GM23338 (cell line): ENCODE measurements at places on chromosomes 5 and 9. TPM values are rescaled to one million over a fixed set of nuclear protein-coding genes. Genes with fewer than 3 reads are reported as not detected.

Gene OR13D1
- total RNA-seq: not detected in 2 replicates

Gene KCTD16
- 0.16 and 0.76 TPM in 2 replicates for total RNA-seq

Gene IFNA2
- total RNA-seq: not detected in 2 replicates

Gene CDKN2A
- 0.87 and 4.0 TPM in 2 replicates for total RNA-seq

Gene IFNA14
- not detected in 2 replicates for total RNA-seq

Gene SPINK4
- not detected in 2 replicates for total RNA-seq

Gene GPR150
- 0.21 TPM in 1 of 2 replicates, not detected in the other for total RNA-seq

Gene CARTPT
- total RNA-seq: not detected in 2 replicates

Gene NREP
- total RNA-seq: 300 and 336 TPM in 2 replicates

Gene HINT1
- total RNA-seq: 165 and 171 TPM in 2 replicates

Gene MARCHF11
- 0.17 and 1.4 TPM in 2 replicates for total RNA-seq

Gene BTNL3
- total RNA-seq: not detected in 2 replicates

Gene LHX6
- total RNA-seq: 1.0 and 1.3 TPM in 2 replicates

Gene PCDHGA10
- total RNA-seq: 3.4 and 6.5 TPM in 2 replicates

Gene PRR16
- total RNA-seq: 0.62 and 1.0 TPM in 2 replicates

Gene CSF1R
- total RNA-seq: not detected in 2 replicates

Gene SPACA9
- total RNA-seq: 0.78 and 1.5 TPM in 2 replicates

Gene GRM6
- not detected in 2 replicates for total RNA-seq

Gene CDH10
- not detected in 2 replicates for total RNA-seq

Gene SLC45A2
- not detected in 2 replicates for total RNA-seq

Gene ZCCHC7
- 26.7 and 29.8 TPM in 2 replicates for total RNA-seq

Gene RGMB
- total RNA-seq: 34.1 and 34.3 TPM in 2 replicates

Gene C1QTNF2
- total RNA-seq: 0.27 and 0.56 TPM in 2 replicates

Gene CNTNAP3B
- total RNA-seq: 1.9 and 2.4 TPM in 2 replicates

Gene NR2F1-AS1
- 0.59 and 3.0 TPM in 2 replicates for total RNA-seq

Gene CSF2
- total RNA-seq: not detected in 2 replicates

Gene CCL27
- total RNA-seq: not detected in 2 replicates

Gene SPATA31D4
- total RNA-seq: not detected in 2 replicates

Gene SH3GL2
- total RNA-seq: 7.0 and 8.6 TPM in 2 replicates

Gene FAM120AOS
- 38.1 and 40.4 TPM in 2 replicates for total RNA-seq

Gene PDE6A
- not detected in 2 replicates for total RNA-seq

Gene GLRA1
- total RNA-seq: not detected in 2 replicates

Gene GCNT4
- 3.3 and 5.4 TPM in 2 replicates for total RNA-seq

Gene ADGRV1
- total RNA-seq: 139 and 149 TPM in 2 replicates

Gene ABO
- 0.16 and 0.28 TPM in 2 replicates for total RNA-seq

Gene ARL14EPL
- not detected in 2 replicates for total RNA-seq

Gene SOX30
- total RNA-seq: 1.3 and 1.4 TPM in 2 replicates

Gene PCDHA3
- 4.0 TPM in 2 replicates for total RNA-seq

Gene AK8
- total RNA-seq: 0.14 and 0.82 TPM in 2 replicates

Gene CDH9
- total RNA-seq: 0.31 TPM in 1 of 2 replicates, not detected in the other

Gene LCN12
- 0.69 and 2.6 TPM in 2 replicates for total RNA-seq

Gene SPAAR
- not detected in 2 replicates for total RNA-seq

Gene ACOT12
- total RNA-seq: 1.4 TPM in 1 of 2 replicates, not detected in the other

Gene IDNK
- 0.21 TPM in 1 of 2 replicates, not detected in the other for total RNA-seq

Gene CA9
- not detected in 2 replicates for total RNA-seq

Gene CNTNAP3
- 8.3 and 11.4 TPM in 2 replicates for total RNA-seq

Gene ACTBL2
- not detected in 2 replicates for total RNA-seq

Gene LPAR1
- 2.9 and 3.8 TPM in 2 replicates for total RNA-seq

Gene ENTPD2
- total RNA-seq: 1.1 and 1.9 TPM in 2 replicates

Gene ADGRD2
- 0.45 TPM in 1 of 2 replicates, not detected in the other for total RNA-seq

Gene PLCXD3
- total RNA-seq: 0.03 TPM in 1 of 2 replicates, not detected in the other

Gene SURF4
- total RNA-seq: 242 and 261 TPM in 2 replicates

Gene ELOVL7
- 6.5 and 7.0 TPM in 2 replicates for total RNA-seq

Gene LCP2
- total RNA-seq: 0.35 and 0.38 TPM in 2 replicates

Gene HAPLN1
- total RNA-seq: 3.6 and 4.0 TPM in 2 replicates

Gene PTPN3
- total RNA-seq: 2.6 and 2.8 TPM in 2 replicates
